Stimulated activated CD4-positive, alpha-beta T cell treated with anti-CD3 and anti-CD28 coated beads, Interleukin-2, amount 100 ng/mL, for 24 hours (primary cell): ENCODE measurements at places on chromosomes 7 and 10.

DNA sequence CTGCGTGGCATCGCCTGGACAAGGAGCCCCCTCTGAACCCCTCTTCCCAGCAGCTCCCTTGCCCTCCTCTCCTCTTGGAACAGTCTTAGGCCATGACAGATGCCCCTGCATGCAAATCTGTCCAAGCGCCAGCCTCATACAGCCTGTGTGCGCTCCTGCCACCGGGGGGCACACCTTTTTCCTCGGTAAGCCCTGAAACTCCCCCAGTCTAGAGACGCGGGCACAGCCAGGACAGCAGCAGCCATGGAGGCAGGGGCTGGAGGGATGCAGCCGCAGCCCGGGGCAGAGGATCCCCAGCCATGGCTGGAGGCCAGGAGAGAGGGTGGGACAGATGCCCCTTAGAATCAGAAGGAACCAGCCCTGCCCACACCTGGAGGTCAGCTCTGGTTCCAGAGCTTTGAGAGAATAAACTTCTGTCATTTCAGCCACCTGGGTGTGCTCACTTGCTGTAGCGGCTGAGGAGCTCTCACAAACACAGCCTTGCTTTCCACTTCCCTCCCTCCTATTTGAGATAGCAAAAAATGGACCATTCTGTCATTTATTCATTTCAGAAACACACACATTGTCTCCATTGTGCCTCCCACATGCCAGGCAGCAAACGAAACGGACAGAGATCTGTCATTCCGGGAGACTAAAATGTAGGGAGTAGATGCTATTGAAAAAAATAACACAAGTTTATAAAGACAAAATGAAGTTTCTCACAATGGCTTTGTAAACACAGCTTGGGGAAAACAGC lies 241.5 kb downstream of the WDR37 start:
- DNase-seq, result peak; percentile 7

- no peak for DNase-seq
Measured at GRCh38 chr10:76950354-76950753, 687.3 kb downstream of the KCNMA1 start.

DNA sequence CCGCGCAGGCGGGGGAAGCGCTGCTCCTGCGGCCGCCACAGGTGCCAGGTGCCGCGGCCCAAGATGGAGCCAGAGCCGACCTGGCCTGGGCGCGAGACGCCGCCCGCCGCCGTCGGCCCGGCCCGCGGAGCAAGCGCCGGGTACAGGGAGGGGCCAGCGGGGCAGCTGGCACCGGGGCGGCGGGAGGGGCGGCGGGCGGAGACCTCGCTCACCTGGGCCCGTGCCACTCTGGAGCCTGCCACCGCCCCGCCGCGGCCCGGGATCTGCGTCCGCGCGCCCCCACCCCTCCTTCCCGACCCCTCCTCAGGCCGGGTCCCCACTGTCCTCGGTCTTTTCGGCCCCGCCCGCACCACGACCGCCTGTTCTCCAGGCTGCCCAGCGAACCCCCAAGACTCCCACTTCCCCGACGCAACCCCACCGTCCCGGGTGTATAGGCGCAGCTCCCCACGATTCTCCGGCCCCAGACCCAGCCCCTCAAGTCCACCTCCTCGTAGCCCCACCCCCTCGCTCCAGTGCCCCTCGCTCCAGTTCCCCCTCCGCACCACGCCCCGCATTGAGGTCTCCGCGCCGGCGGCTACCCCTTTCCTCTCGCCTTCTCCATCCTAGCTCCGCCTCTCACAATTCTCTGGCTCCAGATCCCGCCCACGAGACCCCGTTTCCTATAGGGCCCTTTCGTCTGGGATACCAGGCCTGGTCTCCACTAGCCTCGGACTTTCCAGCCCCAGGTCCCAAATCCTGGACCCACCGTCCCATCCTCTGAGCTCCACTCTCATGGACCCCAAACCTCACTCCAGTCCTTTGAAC lies at the start of gene GPRIN2:
TSS of gene GPRIN2 (minus strand) at position 144 of the 804 bp plus-strand sequence. CDS start 5,922 bp downstream, outside the sequence.
- no peak for DNase-seq

DNA sequence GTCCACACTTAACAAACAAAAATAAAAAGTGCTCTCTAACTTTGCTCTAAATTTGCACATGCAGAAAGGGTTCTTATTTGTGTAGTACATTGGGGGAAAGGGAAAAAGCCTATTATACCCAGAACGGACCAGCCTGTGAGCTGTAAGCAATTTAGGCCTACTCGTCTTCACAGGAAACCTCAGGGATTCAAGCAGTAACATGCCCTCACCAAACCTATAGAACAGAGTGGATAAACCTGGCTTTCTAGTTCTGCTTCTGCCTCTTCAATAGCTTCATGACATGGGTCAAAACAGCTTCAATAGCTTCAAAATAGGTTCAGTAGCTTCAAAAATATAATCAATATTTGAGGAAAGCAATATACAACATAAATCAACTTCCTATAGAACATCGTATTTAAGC lies 163.7 kb downstream of the ARL4A start:
- no peak for DNase-seq

GRCh38 chr7:96224685-96225084 lies 97.2 kb downstream of the SLC25A13 start:
- peak; percentile 10 for DNase-seq

- no peak for DNase-seq
Measured at GRCh38 chr10:63414481-63415260, 51.1 kb downstream of the JMJD1C start.

- no peak for DNase-seq
Measured at GRCh38 chr10:79605308-79605707, 5.4 kb upstream of the SFTPA1 start.

- DNase-seq, result no peak
Measured at GRCh38 chr10:119673271-119673670, 22.1 kb downstream of the BAG3 start.

GRCh38 chr7:46100521-46100920 lies 179.4 kb upstream of the IGFBP3 start:
- no peak for DNase-seq
